Activated naive CD4-positive, alpha-beta T cell treated with anti-CD3 and anti-CD28 coated beads, Interleukin-2, amount 10 ng/mL, durations not matched to agents 7 days and 5 days (primary cell): ENCODE measurements at places on chromosomes 3 and 15.

DNA sequence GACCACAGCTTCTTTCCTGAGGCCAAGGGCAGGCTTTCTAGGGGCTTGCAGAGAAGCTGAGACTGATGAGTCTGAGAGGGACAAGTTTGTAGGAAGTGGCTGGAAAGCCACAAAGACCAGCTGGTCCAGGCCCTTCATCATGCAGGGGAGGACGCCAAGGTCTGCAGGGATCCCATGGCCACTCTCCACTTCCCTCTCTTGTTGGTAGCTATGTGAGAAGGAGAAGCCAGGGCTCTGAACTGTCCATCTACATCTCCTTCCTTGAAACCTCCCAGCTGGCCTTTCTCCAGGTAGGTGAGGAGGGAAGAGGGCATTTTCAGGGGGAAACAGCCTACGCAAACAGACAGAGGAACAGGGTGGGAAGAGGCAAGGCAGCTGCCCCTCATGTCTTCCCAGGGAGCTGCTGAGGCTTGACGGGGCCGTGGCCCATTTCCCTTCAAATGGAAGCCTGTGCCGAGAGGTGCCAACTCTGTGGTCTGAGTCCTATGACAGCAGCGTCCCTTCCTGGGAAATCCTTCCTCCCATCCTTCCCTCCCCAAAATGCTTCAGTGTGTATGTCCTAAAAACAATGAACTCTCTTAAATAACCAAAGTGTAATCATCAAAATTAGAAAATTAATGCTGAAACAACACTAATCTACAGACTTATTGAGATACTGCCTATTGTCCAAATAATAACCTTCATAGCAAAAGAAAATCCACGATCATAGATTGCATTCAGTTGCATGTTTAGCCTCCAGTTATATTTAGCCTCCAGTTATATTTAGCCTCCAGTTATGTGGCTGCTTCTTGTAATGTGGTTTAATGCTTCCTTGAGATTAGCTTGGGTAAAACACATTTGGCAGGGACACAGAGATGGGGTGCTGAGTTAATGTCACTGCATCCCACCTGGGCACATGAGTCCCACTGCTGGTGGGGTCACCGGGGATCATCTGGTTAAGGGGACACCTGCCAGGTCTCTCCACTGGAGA lies 36.0 kb downstream of the GNB5 start:
- H3K4me3 ChIP-seq, result no peak overlapping the region
- no peaks in the 10 kb centered on the region for H3K27me3 ChIP-seq
- DNase-seq, result no peak
- peaks cover 17% of the 10 kb centered on the region for H3K36me3 ChIP-seq
- no peak overlapping the region for H3K27ac ChIP-seq

DNA sequence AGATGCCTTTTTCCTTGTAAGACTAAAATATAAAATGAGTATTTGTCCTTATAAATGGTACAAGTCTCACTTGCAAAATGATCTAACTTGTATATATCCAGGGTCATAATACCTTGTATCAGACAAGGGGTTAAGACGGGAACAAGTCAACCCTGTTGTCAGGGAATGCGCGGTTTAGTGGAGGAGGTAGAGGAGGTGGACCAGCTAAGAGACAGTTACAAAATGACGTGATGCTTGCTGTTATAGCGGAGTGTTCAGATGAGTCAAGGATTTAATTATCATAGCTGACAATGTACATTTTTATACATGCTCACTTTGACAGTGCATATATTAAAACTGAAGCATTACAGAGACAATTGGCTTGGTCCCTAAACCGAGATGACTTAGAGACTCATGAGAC lies 26.8 kb upstream of the KLHL25 start:
- H3K27me3 ChIP-seq, result peaks cover 12% of the 10 kb centered on the region
- no peak overlapping the region for H3K27ac ChIP-seq
- no peaks in the 10 kb centered on the region for H3K4me1 ChIP-seq

DNA sequence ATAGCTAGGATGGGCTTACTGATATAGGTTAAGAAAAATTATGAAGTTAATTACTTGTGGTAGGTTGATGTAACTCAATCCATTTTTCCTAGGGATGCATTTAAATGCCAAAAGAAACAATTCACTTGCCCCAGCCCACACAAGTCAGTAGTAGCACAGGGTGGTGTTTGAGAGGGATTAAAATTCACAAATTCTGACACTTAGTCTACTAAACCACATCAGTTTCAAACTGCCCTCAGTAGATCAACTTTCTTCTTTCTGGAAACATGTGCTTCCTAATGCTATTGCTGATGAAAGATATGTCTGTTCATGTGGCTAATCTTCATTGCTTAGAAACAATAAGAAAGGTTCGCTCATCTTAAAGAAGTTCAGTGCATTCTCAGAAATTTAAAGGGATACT lies 160.6 kb downstream of the EPHA3 start:
- H3K27me3 ChIP-seq, result no peaks in the 10 kb centered on the region
- H3K36me3 ChIP-seq, result no peaks in the 10 kb centered on the region
- no peak overlapping the region for H3K27ac ChIP-seq
- no peak overlapping the region for H3K4me3 ChIP-seq
- DNase-seq, result no peak

GRCh38 chr3:104519468-104520227 lies 847.1 kb upstream of the ALCAM start:
- H3K4me1 ChIP-seq, result no peaks in the 10 kb centered on the region
- no peak overlapping the region for H3K4me3 ChIP-seq
- DNase-seq, result no peak
- H3K27me3 ChIP-seq, result no peaks in the 10 kb centered on the region
- H3K27ac ChIP-seq, result no peak overlapping the region
- H3K36me3 ChIP-seq, result no peaks in the 10 kb centered on the region

DNA sequence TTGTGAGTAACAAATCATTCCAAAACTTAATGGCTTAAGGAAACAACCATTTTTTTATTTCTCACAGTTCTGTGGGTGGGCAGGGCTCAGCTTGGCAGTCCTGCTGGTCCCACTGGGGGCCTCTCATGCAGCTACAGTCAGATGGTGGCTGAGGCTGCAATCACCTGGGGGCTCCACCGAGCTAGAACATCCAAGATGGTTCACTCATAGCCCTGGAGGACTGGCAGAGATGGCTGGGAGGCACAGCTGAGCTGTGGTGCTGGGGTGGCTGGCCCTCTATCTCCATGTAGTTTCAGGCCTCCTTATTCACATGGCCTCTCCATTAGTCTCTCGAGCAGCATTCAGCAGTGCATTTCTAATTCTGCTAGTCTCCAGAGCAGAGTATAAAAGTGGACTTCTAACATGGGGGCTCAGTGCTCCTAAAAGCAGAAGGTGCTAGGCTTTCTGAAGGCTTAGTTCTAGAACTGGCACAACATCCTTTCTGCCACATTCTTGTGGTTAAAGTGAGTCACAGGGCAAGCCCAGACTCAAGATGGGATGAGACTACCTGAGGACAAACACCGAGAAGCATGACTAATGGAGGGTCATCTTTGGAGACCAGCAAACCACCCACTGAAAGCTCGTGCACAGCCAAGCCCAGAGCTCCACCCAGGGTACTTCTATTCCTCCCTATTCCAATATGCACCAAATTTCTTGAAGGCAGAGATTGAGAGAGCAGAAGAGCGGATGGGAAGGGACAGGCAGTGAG lies 6.3 kb downstream of the CAV3 start:
- no peaks in the 10 kb centered on the region for H3K4me1 ChIP-seq
- no peak for DNase-seq
- H3K4me3 ChIP-seq, result no peak overlapping the region
- no peak overlapping the region for H3K27ac ChIP-seq
- peaks cover 37% of the 10 kb centered on the region for H3K27me3 ChIP-seq
- H3K36me3 ChIP-seq, result no peaks in the 10 kb centered on the region

DNA sequence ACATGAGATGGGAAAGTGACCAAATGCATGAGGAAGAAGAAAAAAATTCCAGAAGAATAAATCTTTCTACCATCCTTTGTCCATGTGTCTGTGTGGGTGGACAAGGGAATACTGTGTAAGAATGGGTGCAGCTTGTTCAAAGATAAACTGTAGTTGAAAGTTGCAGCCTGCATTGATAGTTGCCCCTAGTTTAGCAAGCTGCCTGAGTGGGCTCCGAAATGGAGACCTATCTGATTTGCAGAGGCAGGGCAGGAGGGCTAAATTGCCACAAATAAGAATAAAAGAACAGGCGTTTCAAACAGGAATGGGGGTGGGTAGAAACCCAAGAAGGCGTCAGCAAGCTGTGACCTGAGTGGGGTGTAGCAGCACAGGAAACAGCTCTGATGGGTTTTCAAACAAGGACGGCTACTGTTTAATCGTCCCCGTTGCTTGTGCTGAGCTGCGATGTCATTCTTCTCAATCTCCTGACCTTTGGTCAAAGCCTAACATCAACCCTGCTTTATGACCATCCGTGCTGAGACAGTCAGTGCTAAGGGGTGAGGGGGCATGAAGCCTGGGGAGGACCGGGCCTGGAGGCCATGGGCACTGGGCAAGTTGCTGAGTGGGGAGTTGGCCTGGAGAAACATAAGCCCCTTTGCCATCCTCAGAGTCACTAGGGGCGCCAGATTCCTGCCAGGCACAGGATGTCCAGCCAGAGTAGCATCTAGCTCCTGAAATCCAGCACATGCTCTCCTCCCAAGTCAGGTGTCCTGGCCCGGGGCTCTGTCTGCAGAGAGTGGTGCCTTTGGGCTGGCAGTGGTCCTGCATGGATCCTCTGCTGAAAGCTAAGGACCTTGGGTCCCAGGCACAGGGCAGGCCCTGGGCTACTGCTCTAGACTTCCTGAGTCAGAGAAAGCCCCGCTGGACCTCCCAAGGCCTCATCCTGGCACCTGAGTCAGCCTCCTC lies 19.2 kb upstream of the C15orf39 start:
- H3K27ac ChIP-seq, result no peak overlapping the region
- H3K27me3 ChIP-seq, result peaks cover 79% of the 10 kb centered on the region
- no peaks in the 10 kb centered on the region for H3K36me3 ChIP-seq
- H3K4me3 ChIP-seq, result no peak overlapping the region
- H3K4me1 ChIP-seq, result peaks cover 22% of the 10 kb centered on the region
- no peak for DNase-seq

- peaks cover 2% of the 10 kb centered on the region for H3K36me3 ChIP-seq
- no peak overlapping the region for H3K4me3 ChIP-seq
- H3K4me1 ChIP-seq, result no peaks in the 10 kb centered on the region
- peak; percentile 72 for DNase-seq
Measured at GRCh38 chr3:40623567-40623966, 98.8 kb downstream of the ZNF621 start.

GRCh38 chr3:46405301-46406019 lies 1.4 kb downstream of the CCR5AS start:
- no peak overlapping the region for H3K4me3 ChIP-seq
- peaks cover 48% of the 10 kb centered on the region for H3K4me1 ChIP-seq
- H3K36me3 ChIP-seq, result peaks cover 21% of the 10 kb centered on the region
- H3K27ac ChIP-seq, result peak overlapping the region; percentile 46
- H3K27me3 ChIP-seq, result peaks cover 23% of the 10 kb centered on the region

DNA sequence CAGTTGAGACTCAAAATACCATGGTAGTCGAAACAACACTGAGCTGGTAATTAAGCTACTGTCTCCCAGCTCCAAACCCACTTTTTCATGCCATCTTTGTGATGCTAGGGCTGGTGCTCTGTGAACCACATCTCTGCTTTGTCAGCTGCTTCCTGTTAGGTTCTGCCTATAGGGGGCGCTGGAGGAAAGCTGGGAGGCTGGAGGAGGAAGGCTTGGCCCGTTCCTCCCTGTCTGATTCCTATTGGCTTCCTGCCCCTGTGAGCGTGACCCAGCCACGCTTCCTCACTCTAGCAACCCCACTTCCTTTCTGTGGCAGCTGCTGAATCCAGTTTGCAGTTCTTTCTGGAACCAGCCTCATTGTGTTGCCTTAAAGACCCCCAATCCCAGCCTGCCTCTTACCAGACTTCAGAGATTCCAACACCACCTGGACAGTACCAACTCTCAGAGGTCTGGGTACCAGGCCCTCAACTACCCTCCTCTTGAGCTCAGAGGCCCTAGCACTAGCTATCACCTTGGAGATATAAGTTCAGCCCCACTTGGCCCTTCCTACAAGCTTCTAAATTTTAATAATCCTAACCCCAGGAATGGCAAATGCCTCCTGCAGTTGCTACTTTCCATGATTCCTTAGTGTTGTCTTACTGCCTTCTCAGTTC lies 120.9 kb downstream of the ERC2 start:
- H3K27me3 ChIP-seq, result peaks cover 16% of the 10 kb centered on the region
- peak; percentile 50 for DNase-seq
- H3K27ac ChIP-seq, result no peak overlapping the region
- no peaks in the 10 kb centered on the region for H3K36me3 ChIP-seq
- H3K4me3 ChIP-seq, result no peak overlapping the region
- no peaks in the 10 kb centered on the region for H3K4me1 ChIP-seq
